ENCODE measurements at places on chromosomes 16 and 17. TPM values are rescaled to one million over a fixed set of nuclear protein-coding genes. Genes with fewer than 3 reads are reported as not detected.

GRCh38 chr17:56160422-56160821 is 7.1 kb downstream of the ANKFN1 start:
- H3K4me1 ChIP-seq = no peaks in the 10 kb centered on the region
- H3K4me3 ChIP-seq = no peak overlapping the region
- no peaks in the 10 kb centered on the region for H3K27me3 ChIP-seq
- H3K36me3 ChIP-seq = no peaks in the 10 kb centered on the region

KRT12 gene
- not detected for total RNA-seq

GRCh38 chr17:69450918-69451317 is 36.4 kb downstream of the MAP2K6 start:
- peak; percentile 78 for DNase-seq
- peaks cover 12% of the 10 kb centered on the region for H3K4me1 ChIP-seq
- no peak overlapping the region for H3K4me3 ChIP-seq

GRCh38 chr17:82835766-82836512 is 3.9 kb downstream of the ZNF750 start:
- DNase-seq = no peak
- no peaks in the 10 kb centered on the region for H3K4me1 ChIP-seq
- H3K27ac ChIP-seq = no peak overlapping the region
- no peaks in the 10 kb centered on the region for H3K36me3 ChIP-seq
- H3K27me3 ChIP-seq = no peaks in the 10 kb centered on the region

LRRC46 gene
- 0.44 TPM for total RNA-seq

GRCh38 chr17:2398655-2399571 is 1.9 kb downstream of the MNT start:
- peaks cover 51% of the 10 kb centered on the region for H3K4me1 ChIP-seq
- peak overlapping the region; percentile 95 for H3K27ac ChIP-seq
- no peaks in the 10 kb centered on the region for H3K27me3 ChIP-seq
- DNase-seq = peak; percentile 68
- H3K36me3 ChIP-seq = no peaks in the 10 kb centered on the region

GRCh38 chr16:57444711-57445110 is 2.5 kb downstream of the CIAPIN1 start:
- peaks cover 12% of the 10 kb centered on the region for H3K4me1 ChIP-seq
- H3K27me3 ChIP-seq = no peaks in the 10 kb centered on the region
- H3K4me3 ChIP-seq = no peak overlapping the region
- peaks cover 13% of the 10 kb centered on the region for H3K36me3 ChIP-seq
- no peak for DNase-seq
- no peak overlapping the region for H3K27ac ChIP-seq

XAF1 gene
- total RNA-seq = not detected

MYL4 gene
- total RNA-seq = 1.6 TPM

DNA sequence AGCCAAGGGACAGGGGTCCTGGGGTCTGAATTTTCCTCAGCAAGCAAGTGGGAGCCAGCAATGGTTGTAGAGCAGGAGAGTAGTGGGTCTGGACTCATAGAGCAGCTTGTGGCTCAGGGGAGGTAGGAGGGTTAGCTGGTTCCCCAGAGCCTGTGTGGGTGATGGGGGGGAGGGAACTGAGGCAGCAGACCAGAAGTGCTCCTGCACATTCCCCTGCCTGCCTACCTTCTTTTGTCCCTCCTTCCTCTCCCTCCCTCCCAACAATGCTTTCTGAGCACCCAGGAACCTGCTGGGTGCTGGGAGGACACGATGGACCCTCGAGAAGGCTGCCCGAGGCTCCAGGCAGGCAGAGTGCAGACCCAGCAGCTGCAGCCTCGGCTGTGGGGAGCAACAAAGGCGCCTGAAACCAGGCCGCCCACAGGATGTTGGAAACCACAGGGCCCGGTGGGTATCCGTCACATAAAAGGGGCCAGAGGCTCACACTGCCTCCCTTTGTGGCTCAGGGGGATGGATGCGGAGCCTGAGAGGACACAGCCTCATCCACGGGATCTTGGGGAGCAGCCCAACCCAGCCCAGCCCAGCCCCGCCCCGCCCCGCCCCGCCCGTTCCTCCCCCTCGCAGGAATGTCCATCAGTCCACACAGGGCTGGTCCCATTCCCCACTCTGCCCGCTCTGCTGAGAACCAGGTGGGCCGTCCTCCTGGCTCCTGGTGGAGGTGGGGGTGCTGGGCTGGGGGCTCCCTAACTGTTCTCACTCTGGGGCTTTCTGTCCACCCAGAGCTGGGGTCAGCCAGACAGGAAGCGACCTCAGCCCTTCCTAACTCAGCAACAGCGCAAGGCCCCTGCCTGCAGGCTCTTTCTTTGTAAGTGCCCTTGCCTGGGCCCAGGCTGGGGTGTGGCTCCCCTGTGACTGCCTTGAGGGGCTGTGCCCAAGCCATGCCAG is 1.7 kb upstream of the NLRC3 start:
- no peak for DNase-seq
- H3K36me3 ChIP-seq = no peaks in the 10 kb centered on the region
- H3K4me3 ChIP-seq = no peak overlapping the region
- no peak overlapping the region for H3K27ac ChIP-seq

GRCh38 chr17:1673041-1673785 is 11.5 kb downstream of the PRPF8 start:
- H3K4me1 ChIP-seq = no peaks in the 10 kb centered on the region
- DNase-seq = no peak
- no peaks in the 10 kb centered on the region for H3K27me3 ChIP-seq
- H3K36me3 ChIP-seq = peaks cover 53% of the 10 kb centered on the region
- no peak overlapping the region for H3K27ac ChIP-seq
- no peak overlapping the region for H3K4me3 ChIP-seq

PTX4 gene
- total RNA-seq = 0.40 TPM

GRCh38 chr16:73151941-73152340 is 104.0 kb upstream of the ZFHX3 start:
- H3K27ac ChIP-seq = no peak overlapping the region
- H3K36me3 ChIP-seq = no peaks in the 10 kb centered on the region
- no peaks in the 10 kb centered on the region for H3K4me1 ChIP-seq
- no peak for DNase-seq
- H3K4me3 ChIP-seq = no peak overlapping the region

RPS15A gene
- total RNA-seq = 704 TPM

DNA sequence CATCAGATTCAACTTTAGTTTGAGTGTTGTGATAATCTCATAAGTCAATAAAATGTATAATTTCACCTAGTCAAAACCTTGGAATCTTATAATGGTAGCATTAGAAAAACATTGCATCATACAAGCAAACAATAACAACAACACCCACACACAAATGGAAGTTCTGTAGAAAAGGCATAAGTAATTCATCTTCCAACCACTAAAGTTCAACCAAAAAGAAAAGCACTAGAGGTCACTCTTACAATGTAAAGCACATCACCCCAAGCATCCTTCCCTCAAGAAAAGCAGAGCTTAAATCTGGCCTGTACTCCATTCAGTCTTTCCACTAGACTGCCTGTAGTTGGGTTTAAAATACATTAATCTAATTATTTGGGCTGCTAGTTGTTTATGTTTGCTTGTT is 1.8 kb downstream of the CNTNAP4 start:
- no peak overlapping the region for H3K27ac ChIP-seq
- H3K4me3 ChIP-seq = no peak overlapping the region
- H3K27me3 ChIP-seq = peaks cover 18% of the 10 kb centered on the region
